ENCODE measurements at places on chromosomes 13 and 19.

DNA sequence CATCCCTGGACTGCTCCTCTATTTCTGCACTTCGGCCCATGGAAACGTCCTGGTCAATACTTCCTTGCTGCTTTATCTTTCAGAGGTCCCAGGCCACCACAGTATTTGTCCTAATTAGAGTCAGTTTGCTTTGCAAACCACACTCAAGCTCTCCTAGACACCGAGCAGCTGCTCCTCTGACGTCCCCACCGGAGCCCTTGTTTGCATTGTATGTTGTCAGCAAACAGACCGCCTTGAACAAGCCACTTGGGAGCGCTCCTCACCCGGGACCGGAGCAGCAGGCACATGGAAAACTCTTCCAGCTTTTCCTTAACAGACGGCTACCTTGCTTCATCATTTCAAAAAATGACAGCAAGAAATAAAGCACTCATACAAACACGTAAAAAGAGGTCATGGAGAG, 51.5 kb upstream of the GTF3A start:
- no peak for DNase-seq

GRCh38 chr19:55703790-55704215, 28.8 kb downstream of the EPN1 start:
- DNase-seq, result no peak

DNA sequence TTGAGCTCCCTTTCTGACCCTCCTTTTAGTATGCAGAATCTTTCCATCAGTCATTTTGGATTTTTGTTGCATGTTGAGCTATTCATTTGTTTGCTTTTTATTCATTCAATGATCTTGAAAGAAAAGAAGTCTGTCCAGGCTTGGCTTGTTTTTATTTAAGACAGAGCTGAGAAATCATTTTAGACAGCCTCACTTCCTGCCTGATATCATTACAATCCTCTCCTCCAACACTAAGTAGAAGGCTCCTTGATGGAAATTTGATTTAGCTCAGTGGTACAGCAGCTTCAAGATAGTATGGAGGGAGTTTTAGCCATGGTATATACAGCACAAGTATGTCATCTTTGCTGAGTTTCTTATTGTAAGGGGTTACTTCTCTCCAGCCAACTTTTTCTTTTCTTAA, 28.4 kb downstream of the MBNL2 start:
- DNase-seq, result no peak

- no peak for DNase-seq
Observed at GRCh38 chr19:49071860-49072547, 495 bp downstream of the KCNA7 start.

DNA sequence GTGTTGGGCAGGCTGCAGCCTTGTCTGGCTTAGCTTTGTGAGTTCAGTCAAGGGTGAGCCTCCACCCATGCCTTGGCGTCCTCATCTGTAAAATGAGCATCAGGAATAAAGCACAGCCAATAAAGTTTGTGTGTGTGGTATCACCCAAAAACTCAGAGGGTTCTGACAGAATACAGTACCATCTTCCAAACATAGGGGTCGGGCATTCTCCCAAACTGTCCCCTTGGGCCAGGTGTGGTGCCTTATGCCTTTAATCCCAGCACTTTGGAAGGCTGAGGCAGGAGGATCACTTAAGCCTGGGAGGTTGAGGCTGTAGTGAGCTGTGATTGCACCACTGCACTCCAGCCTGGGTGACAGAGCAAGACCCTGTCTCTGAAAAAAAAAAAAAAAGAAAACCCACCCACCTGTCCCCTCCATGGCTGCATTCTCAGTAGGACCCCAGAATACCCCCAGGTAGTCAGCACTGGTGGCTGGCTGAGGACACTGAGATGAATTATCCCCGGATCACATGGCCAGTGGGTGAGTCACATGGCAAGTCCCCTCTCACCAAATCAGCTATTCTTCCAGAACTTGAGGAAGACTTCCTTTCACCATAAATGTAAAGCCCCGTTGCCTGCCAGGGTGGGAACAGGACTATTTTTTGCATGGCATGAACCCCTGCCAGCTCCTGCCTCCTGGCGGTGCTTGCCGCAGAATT, 18.6 kb downstream of the POP4 start:
- no peak for DNase-seq

DNA sequence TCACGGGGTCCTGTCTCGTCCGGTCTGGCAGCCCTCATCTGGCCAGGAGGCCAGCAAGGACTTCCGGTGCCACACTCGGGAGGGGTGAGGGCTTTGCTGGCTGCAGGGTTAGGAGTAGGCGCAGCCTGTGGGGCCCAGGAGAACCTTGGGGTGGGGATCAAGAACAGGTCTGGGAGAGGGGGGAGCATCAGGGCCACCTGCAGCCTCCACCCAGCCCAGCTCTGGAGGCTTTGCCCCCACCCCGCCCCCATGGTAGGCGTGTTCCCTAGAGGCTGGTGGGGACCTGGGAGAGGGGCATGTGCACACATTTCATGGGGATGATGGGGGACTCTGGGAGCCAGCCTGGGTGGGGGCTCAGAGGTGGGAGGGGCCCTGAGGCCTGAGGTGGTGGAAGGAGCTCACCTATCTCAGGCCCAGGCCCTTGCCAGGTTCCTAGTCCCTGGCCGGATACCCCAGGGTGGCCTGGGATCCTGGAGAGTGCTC, 23.3 kb downstream of the WTIP start:
- DNase-seq, result no peak

- DNase-seq, result no peak
Observed at GRCh38 chr19:10404888-10405820, 1.8 kb upstream of the CDC37 start.

DNA sequence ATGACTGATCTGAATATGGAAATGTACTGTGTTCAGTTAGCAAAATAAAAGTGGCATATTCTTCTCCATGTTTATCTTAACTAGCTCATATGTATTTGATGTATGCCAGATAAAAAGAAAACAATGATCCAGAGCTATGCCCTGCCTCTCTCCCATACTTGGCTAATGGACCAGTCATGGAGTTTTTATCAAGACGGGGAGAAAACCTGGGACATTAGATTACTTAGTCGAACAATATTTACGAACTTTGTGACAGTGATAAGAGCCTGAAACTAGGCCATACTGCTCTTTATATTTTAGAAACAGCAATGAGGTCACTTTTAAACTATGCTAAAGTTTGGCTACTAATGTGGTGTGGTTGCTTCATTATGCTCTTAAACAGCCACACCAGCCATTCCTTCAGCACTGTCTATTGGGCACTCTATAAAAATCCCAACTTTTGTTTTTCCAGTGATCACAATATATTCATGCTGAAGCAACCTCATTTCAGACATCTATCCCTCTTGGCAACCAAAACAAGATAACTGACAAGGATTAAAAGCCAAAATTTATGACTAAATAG, 265.0 kb downstream of the FGF14 start:
- no peak for DNase-seq

DNA sequence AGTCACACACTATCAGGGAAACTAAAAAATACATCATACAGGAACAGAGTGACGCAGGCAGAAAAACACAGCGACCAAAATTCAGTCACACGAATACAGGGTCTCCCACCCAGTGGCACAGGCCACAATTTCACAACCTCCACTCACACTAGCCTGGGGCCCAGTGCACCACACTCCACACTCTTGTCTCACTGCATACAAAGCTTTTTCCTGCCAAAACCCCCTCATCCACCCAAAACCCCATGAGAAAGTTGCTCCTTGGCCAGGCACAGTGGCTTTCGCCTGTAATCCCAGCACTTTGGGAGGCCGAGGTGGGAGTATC, 1.2 kb downstream of the S1PR5 start:
- no peak for DNase-seq

- DNase-seq, result no peak
Observed at GRCh38 chr13:97198753-97199152, 23.4 kb upstream of the MBNL2 start.

DNA sequence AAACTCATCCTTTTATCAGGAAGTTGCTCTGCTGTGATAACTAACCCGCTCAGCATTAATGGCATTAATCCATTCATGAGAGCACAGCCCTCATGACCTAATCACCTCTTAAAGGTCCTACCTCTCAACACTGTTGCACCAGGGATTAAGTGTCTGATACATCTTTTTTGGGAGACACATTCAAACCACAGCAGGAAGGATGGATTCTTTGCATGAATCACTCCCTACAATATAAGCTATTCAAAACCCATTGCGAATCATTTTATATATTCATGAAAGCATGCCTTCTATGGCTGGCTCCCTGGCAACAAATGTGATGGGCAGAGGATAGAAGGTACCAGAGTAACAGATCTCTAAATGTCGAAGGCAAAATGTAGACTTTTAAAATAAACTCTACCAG, 27.6 kb downstream of the ARL11 start:
- no peak for DNase-seq

DNA sequence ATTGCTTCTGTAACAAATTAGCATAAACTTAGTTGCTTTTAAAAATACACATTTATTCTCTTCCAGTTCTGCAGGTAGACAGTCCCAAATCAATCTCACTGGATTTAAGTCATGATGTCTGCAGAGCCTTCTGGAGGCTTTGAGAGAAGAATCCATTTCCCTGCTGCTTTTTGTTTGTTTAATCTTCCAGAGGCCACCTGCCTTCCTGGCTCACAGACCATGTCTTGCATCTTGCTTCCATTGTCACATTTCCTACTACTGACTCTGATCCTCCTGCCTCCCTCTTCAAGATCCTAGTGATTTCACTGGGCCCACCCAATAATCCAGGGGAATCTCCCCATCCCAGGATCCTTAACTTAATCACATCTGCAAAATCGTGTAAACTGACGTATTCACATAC, 473.3 kb downstream of the ITGBL1 start:
- DNase-seq, result no peak

DNA sequence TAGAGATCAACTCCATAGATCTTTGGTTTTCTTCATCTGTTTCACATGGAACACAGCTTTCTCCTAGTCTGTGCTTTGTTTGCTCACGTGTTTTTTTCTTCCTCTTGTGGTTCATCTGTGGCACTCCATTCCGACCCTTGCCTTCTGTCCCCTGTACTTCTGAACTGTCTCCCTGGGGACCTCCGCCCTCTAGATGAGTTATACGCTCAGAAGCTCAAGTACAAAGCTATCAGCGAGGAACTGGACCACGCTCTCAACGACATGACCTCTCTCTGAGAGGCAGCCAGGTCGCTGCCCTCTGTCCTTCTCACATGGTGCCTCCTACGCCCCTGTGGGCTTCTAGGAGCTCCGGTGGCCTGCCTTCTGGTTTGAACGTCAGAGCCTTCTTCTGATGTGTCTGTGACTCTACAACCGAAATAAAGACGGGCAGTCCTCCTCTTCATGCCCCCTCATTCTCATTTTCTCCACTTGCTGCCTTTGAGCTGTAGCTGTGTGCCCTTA, 16.6 kb upstream of the RAB8A start:
- DNase-seq, result no peak

DNA sequence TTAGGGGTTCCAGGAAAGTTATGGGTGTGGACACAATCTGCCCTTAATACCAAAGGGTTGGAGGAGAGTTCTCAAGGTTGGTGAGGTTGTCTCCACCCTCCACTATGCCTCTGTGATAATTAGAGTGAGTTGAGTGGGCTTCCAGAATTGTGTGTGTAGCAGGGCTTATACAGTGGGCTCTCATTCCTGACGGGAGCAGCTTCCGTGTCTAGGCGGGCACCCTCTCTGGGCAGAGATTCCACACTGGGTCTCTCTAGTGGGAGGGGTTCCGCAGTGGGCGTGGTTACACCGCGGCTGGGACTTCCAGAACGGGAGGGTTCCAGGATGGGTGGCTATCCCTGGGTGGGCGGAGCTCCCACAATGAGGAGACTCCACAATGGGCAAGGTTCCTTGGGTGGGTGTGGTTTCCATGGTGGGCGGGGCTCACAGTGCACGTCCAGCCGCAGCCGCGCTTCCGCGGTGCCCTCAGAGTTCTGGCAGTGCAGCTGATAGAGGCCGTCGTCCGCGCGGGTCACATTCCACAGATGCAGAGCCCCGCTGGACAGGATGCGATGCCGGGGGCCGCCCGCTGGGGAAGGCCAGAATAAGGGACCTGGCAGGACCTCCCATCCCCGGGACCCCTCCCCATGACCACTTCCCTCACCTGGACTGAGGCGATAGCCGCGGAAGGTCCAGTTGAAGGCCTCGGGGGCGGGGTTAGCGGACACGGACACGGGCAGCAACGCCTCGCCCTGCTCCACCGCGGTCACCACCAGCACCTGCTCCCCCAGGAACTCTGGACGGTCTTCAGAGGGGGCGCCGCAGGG, 8.4 kb downstream of the NPHS1 start:
- no peak for DNase-seq

DNA sequence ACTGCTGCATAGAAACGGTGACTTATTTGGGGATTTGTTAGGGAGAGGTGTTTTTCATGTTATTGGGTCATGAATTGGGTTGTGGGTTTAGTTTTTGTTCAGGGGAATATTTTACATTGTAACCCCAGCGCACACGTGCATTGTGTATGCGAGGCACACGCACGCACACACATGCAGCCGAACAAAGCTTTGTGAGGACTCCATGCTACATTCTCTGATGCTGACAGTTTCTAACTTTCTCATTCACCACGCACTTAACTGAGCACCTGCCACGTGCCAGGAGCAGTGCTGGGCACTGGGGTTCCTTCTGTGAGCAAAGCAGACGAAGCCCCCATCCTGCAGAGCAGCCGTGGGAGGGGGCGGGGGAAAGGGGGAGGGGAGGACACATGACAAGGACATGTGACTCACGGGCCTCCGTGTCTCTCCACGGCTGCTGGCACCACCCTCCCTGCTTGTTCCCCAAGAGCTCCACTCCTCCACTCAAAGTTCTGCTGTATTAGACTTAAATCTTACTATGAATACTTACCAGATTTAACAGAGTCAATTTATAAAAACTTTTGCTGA, 55.6 kb downstream of the SLC7A9 start:
- DNase-seq, result no peak

- DNase-seq, result no peak
Observed at GRCh38 chr19:47013041-47013517, 6.6 kb upstream of the NPAS1 start.

- no peak for DNase-seq
Observed at GRCh38 chr13:113468472-113469201, 15.3 kb upstream of the ADPRHL1 start.

- DNase-seq, result no peak
Observed at GRCh38 chr13:50709058-50709457, 134.4 kb downstream of the DLEU7 start.

DNA sequence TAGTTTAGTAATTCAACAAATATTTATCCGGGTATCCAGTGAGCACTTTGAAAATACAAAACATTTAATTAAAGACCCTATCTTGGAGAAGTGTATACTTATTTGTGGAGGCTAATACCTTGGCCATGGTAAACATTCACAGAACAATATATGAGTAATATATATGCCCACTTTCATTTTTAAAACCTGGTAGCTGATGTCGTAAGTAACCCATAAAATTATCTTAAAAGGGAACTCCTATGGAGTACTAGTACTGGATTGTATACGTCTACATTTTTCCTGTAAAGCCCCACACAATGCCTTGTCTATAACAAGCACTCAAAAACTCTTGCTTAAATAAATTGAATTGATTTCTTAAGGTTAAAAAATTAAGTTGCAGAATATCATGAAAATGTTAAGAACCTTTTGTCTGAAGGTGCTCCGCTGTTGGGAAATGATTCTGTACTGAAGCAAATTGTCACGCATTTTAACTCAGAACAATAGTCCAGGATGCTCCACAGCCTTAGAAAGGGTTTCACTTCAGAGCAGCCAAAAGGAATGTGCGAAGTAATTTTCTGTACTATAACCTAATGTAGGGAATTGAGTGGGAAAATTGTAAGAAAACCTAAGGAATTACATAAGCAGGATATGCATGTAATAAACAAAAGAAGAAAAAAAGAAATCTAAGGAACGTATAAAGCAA, 58.9 kb upstream of the C1QTNF9 start:
- no peak for DNase-seq

All from HFF-Myc (cell line).